ENCODE measurements at places on chromosomes 6 and 20.

DNA sequence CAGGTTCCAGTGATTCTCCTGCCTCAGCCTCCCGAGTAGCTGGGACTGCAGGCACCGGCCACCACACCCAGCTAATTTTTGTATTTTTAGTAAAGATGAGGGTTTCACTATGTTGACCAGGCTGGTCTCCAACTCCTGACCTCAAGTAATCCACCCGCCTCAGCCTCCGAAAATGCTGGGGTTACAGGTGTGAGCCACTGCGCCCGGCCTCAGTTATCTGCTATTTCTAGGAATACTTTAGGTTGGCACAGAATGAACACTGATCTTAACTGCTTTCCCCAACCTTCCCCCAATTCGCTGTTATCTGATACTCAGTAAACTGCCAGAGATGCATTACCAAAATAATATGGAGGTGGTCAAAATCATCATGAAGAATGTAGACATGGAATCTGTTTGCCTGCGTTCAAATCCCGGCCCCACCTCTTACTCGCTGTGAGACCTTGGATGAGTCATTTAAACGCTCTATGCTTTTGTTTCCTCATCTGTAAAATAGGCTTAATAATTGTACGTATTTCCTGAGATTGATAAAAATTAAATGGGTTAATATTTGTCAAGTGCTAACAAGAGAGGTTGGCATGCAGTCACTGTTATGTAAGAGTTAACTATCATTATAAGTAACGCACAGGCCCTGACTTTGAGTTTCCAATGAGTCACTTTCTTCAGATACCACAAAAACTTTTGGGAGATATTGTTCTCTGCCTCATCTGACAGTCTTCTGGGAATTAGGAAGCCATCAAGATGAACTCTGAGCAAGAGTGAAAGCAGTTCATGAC, 44.5 kb upstream of the NCOA3 start:
- peak; percentile 91 for DNase-seq

DNA sequence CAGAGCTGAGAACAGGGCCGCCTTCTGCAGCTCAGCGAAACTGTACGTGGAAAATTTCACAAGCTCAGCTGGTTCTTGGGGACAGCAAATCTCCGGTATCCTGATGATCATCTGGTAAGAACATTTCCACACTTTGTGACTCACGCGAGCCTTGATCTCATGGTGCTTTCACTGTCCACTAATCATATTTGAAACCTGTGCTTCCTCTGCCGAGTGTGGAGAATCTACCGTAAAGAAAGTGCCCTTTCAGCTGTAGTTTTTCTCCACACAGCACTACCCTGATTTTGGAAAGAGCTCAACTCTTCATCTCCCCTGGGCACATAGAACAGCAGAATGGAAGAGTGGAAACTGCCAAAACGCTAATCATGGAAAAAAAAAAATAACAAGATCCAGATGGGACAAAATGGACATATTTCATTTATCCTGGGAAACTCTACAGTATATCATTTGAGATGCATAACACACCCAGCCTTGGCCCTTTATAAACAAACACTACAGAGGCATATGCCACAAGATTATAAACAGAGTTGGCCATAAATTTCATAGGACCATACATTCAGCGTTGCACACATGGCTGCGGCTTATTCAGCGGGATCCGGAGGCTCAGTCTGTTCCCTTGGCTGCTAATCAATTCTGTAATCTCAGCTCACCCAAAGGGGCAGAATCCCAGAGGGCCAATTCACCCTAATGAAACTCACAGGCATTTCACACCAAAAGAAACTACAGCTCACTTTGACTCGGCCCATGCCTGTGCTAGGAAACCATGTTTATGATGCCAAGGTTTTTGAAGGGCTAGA, 434.5 kb downstream of the HDGFL1 start:
- DNase-seq: peak; percentile 85

DNA sequence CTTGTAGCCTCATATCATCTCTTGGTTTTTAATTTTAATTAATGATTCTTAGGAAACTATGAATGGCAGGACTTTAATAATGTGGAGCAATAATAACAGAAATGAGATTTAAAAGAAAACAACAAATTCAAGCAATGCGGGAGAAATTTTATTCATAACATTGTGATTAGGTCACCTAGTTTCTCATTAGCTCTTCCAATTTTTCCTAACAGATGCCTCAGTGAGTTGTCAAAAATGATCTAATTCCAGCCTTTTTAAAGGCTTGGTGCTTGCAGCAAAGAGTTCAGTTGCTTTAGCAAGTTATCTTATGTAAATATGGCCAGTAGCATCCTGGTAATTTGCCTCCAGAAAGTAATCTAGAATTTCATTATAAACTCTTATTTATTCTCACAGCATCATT, 20.4 kb downstream of the PDE7B start:
- DNase-seq: peak; percentile 76

DNA sequence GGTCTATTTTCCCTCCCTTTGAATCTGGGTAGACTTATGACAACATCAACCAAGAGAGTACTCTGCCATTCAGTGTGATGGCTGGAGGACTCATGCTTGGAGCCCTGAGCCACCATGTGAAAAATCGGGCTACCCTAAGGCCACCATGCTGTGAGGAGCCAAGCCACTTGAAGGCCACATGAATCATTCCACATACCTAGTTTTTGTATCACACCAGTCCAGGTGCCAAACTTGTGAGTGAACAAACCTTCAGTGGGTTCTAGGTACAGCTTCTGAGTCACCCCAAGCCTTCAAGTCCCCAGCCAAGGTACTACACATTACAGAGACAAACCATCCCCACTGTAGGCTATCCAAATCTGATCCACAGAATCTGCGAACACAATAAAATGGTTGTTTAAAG, 37.4 kb upstream of the E2F3 start:
- DNase-seq: no peak

DNA sequence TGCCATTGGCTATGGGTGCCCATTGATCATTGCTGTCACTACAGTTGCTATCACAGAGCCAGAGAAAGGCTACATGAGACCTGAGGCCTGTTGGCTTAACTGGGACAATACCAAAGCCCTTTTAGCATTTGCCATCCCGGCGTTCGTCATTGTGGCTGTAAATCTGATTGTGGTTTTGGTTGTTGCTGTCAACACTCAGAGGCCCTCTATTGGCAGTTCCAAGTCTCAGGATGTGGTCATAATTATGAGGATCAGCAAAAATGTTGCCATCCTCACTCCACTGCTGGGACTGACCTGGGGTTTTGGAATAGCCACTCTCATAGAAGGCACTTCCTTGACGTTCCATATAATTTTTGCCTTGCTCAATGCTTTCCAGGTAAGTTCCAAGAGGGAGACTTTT, 16.4 kb downstream of the ADGRF4 start:
- DNase-seq: no peak

DNA sequence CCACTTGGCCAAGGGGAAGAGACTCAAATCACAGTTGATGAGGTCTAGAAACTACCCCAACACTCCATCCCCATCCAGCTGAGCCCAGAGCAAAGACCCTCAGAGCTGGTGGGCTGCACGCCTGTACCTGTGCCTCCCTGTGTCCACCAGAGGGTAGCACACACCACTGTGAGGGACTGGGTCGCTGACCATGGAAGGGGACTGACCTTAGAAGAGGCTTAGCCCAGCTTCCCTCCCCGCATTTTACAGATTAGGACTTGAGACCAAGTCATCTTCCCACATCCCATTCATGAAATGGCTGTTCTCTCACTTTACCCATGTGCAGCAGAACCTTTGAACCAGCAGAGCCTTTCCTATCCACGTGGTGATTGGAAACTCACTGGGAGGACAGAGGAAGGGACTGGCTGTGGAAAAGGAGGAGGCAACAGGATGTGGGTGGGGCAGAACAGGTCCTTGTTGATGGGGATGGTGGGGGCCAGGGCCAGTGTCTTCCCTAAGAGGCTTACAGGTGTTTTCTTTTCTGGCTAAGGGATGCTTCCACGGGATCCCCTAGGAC, 44.3 kb downstream of the CPXM1 start:
- DNase-seq: peak; percentile 55

- DNase-seq: peak; percentile 34
Observed at GRCh38 chr6:89830170-89830809, 610 bp downstream of the CASP8AP2 start.

GRCh38 chr20:59949911-59950310, 8.3 kb upstream of the CDH26 start:
- no peak for DNase-seq

DNA sequence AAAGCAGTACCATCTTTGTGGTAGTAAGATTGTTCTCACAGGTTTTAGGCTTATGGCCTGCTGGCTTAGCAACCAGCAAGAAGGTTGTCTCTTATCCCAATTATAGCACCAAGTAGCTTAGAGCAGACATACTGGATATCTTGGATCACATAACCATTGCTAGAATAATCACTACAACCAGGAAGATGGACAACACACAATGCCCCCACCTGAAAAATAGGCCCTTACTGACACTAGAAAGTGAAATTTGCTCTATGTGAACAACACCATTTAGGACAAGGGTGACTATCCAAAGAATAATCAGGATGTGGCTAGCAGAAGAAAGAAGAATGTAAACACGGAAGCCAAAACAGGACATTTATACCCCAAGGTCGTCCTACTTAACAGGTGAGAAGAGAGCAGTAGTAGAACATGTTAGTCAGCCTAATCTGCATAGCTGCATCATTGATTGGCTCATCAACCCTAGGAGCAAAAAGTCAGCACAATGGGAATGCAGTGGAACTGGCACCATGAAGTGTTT, 172.7 kb upstream of the MARCKS start:
- peak; percentile 5 for DNase-seq

DNA sequence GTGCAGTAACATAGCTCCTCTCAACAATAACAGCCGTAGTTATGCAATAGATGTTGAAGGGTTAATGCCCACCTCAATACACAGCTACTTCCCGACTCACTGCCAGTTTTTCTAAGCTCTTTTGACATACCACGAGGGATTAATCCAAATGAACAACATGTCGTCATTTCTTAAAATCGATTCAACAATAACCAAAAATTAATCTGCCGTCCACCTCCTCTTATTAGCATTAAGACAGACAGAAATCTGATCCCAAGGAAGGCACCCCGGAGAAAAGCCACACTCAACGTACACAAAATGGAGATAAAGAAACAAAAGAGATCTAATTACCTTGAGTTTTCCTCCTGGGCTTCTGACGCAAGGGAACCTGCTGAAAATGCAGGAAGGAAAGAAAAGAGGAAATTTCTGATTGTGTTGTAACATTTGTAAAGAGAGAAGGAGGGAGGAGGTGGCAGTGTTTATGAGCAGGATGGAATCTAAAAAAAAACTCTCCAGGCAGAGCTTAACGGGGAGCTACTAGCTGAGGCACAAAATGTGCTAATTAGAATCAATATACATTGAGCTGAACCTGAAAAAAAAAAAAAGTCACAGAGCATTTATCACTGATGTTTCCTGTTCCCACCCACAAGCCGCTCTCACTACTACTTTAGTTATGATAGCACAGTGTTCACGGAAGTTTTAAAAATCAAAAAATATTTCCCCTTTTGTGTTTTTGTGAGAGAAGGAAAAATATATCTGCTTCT, 109.3 kb downstream of the IPCEF1 start:
- DNase-seq: no peak

GRCh38 chr20:62628691-62629090, 13.6 kb upstream of the SLCO4A1 start:
- no peak for DNase-seq

GRCh38 chr6:28167068-28167467, 25.4 kb downstream of the ZKSCAN8 start:
- peak; percentile 92 for DNase-seq

GRCh38 chr6:129351807-129352206, 358.2 kb downstream of the ARHGAP18 start:
- no peak for DNase-seq

- DNase-seq: no peak
Observed at GRCh38 chr6:10692965-10693538, 1.4 kb downstream of the C6orf52 start.

- DNase-seq: peak; percentile 93
Observed at GRCh38 chr6:56524891-56525703, 117.6 kb downstream of the DST start.

GRCh38 chr20:3203315-3204123, 963 bp downstream of the DDRGK1 start:
- DNase-seq: peak; percentile 71

DNA sequence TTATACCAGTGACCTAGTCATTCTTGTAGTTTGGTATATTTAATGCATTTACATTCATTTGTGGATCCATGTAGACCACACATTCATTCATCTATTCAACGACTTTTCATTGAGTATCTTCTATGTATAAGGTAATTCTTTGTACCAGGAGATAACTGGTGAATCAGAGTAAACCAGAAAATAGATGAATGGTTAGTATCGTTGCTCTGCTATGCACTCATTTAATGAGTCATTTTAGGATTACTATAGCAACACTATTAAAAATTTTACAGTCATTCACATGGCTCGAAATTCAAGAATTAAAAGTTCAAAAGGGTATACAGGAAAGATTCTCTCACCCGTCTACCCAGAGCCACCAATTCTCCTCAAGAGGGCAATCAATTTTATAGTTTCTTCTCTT, 26.8 kb downstream of the DOK5 start:
- DNase-seq: peak; percentile 76

DNA sequence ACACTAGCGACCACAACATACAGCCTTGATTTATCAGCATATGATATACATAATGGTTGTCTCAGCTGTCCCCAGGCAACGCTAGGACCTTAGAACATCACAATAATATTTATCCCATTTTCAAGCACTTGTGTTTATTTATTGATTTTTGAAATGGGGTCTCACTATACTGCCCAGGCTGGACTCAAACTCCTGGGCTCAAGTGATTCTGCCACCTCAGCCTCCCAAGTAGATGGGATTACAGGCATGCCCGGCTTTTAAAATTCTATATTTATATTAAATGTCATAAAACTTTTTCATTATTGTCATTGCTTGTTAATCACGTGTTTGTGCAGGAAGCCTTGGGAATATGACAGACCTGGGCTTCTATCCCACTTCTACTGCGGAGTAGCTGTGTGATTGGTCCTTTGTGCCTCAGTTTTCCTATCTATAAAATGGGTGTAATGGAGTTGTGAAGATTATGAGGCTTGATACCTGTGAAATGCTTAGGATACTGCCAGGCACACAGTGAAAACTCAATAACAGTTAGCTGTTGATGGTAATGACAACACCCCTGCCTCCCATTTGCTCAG, 10.2 kb downstream of the COL20A1 start:
- DNase-seq: no peak

DNA sequence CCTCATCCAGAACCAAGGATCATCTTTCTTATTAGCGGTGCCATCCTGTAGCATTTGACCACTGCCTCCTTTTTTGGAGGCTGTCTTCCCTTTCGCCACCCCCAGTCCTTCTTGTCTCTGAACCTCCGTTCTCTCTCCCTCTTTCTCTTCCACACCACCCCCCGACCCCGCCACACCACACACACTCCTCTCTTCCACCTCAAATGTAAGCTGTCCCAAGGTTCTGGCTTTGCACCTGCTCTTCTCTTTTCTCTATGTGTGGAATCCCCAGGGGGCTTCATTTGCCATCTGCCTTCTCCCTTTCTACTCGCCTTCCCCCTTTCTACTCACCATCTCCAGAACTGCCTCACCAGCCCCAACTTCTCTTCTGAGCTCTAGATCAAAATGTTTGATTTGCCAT, 111.3 kb upstream of the CDYL start:
- no peak for DNase-seq
